ENCODE measurements at places on chromosomes 7 and 10.

DNA sequence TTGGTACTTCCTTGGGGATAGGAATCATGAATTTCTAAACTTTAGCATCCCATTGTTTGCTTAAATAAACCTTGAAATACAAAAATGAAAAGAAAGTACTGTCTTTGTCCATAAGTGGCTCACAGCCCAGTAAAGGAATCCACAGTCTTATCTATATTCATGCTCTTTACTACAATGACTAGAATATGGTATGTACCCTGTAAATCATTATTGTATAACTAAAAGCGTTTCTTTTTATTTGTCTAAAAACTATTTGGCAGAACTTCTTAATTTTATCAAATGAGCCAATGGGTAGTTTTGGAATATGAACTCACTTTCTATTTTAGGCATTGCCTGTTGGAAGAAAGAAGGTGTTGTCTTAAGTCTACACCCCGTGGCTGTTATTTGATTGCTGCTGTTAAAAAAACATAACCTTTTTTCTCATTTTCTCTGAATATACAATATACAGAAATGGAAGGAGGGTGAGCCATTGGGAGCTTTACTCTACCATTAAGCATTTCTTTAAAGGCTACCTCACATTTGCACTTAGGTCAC lies 12.4 kb upstream of the STRIP2 start:
- DNase-seq: no peak

- DNase-seq: no peak
Measured at GRCh38 chr7:75039709-75040108, 33.9 kb downstream of the RCC1L start.

DNA sequence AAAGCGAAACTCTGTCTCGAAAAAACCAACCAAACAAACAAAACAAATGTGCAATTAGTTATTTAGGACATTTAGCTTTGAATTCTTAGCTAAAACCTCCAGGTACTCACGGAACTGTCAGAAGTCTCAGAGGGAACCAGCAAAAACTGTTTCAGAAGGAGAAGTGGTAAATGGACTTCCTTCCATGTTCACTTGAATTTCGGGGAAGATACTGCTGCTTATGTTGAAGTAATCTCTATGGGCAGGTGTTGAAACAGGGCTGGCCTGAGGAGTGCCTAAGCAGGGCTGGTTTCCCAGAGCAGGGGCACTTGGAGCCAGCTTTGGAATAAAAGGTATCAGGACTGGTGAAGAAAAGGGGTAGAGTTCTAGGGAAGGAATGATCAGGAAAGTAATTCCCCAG lies 2.4 kb upstream of the EXOC6 start:
- no peak for DNase-seq

DNA sequence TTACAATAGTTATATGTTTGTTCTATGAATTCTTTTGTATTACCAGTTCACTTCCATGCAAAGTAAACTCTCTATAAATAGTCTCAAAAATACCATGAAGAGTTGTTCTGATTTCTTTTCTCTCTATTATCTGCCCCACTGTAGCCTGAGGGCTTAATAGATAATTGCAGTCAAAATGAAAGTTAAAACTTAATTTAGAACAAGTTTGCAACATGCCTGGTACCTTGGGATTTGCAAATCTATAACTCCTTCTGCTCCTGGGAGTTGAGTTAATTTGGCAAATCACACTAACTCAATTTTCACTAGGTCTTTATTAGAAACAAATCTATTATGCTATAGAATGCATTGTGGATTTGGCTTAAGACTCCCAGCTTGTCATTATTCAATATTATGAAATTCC lies 21.8 kb upstream of the NDUFA5 start:
- no peak for DNase-seq

DNA sequence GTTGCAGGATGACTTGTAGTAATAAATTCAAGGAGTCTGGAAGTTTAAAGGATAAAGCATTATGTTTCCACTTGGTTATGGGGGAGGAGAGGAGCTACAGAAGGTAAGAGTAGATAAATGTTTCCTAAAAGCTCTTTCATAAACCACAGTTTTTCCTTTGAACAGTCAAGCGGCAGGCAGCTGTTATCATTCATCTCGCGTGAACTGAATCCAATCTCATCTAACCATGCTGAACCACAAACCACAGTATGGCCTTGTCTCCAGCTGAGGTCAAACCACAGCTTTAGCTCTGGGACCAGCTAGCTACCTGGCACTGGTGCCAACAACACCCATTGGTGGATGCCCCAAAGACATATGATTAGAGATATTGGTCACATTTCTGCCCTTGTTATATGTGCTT lies 63.3 kb downstream of the NOC3L start:
- no peak for DNase-seq

DNA sequence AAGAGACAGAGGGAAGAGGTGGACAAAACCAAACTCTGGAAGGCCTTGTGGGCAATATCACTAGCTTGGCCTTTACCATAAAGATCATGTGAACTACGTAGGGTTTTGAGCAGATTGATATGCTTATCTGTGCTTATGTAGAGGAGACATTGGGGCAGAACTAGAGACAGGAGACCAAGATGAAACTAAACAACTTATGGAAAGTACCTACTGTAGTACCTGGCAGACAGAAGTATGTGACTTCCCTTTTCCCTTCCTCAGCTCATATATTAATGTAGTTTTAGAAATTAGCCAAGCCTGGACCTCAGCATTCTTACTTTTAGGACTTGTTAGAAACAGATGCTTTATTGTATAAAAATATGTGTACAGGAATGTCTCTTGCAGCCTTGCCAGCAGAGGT lies 14.0 kb upstream of the IL6 start:
- DNase-seq: no peak

All from ecto neural progenitor cell (in vitro differentiated cells).